ENCODE measurements at places on chromosomes 2 and 18. TPM values are rescaled to one million over a fixed set of nuclear protein-coding genes. Genes with fewer than 3 reads are reported as not detected.

The PSMA8 gene
- total RNA-seq = not detected

- DNase-seq = no peak
These were observed 113.3 kb downstream of the GALNT1 start for GRCh38 chr18:35694808-35695207.

The CLEC4F gene
- total RNA-seq = not detected

The UGT1A10 gene
- 8.2 TPM for total RNA-seq

The AQP12B gene
- not detected for total RNA-seq

The TNFRSF11A gene
- total RNA-seq = 3.5 TPM

GRCh38 chr2:30821960-30822359 lies 14.7 kb upstream of the CAPN13 start:
- no peak for DNase-seq

The PHLPP1 gene
- 4.8 TPM for total RNA-seq

DNA sequence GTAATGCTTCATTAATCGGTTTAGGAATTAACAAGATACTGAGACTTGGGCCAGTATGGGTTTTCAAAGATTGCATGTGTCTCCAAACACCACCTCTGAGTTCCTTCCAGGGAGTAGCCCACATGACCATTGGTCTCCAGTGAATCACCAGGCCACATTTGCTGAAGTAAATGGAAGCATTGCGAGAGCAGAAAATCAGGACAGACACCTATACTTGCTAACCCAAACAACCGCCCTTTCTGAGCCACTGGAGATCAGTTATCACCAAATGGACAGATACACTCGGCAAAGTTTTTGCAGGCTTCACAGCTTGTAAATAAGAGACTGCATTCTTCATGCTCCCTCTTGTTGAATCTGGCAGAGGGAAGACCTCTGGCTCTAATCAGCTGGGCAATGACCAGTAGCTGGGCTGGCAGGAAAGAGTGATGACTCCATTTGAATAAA lies 40.9 kb downstream of the GATA6 start:
- DNase-seq = peak; percentile 37

The FKBP7 gene
- total RNA-seq = 29.0 TPM

The CHN1 gene
- total RNA-seq = 34.4 TPM

- no peak for DNase-seq
These were observed 179.2 kb downstream of the TTC32 start for GRCh38 chr2:19722531-19722971.

- DNase-seq = no peak
These were observed 130.6 kb downstream of the USP34 start for GRCh38 chr2:61340242-61340641.

The TRABD2A gene
- total RNA-seq = 4.7 TPM

- DNase-seq = peak; percentile 42
These were observed 1323.5 kb upstream of the TMEFF2 start for GRCh38 chr2:193518041-193518817.

GRCh38 chr2:74304332-74305148 lies 38.7 kb downstream of the SLC4A5 start:
- DNase-seq = no peak

The SCN2A gene
- 0.83 TPM for total RNA-seq

The RPRM gene
- total RNA-seq = 0.40 TPM

DNA sequence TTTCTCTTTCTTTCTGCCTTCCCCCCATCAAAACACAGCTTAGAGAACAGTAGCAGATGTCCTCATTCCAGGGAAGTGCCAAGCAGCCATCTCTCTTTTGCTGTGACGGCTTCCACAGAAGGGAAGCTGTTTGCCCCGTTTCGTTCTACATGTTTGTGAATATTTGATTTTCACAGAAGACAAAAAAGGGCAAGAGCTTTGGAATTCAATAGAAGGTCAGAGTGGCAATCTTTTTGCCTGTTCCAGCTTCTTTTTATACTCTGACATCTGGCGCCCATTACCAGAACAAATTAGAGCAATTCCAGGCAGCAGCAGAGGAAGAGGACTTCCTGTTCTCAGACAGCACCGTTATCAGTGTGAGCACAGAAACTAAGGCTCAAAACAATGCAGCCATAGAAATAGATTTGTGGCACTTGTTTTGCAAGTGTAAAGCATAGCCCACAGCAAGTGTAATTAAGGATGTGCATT lies 79.0 kb upstream of the CDH19 start:
- DNase-seq = no peak

GRCh38 chr2:56770490-56770889 lies 586.7 kb downstream of the CCDC85A start:
- peak; percentile 6 for DNase-seq

The FSHR gene
- not detected for total RNA-seq

Measured in Daoy (cell line).